Pericardium fibroblast (primary cell): ENCODE measurements at places on chromosomes 5 and 9. TPM values are rescaled to one million over a fixed set of nuclear protein-coding genes. Genes with fewer than 3 reads are reported as not detected.

Gene IL5
- not detected in 2 replicates for total RNA-seq

Gene CNTNAP3B
- 2.7 and 4.8 TPM in 2 replicates for total RNA-seq

Gene CDX1
- total RNA-seq = 0.12 and 0.60 TPM in 2 replicates

Gene SLC23A1
- total RNA-seq = not detected in 2 replicates

Gene TMEM171
- 2.7 and 3.5 TPM in 2 replicates for total RNA-seq

Gene PCDHA4
- total RNA-seq = 0.23 TPM in 1 of 2 replicates, not detected in the other

Gene PTPRD
- 4.0 and 7.1 TPM in 2 replicates for total RNA-seq

Gene CCIN
- 0.17 and 0.35 TPM in 2 replicates for total RNA-seq

Gene PKD2L2
- total RNA-seq = not detected in 2 replicates

Gene ZFP2
- total RNA-seq = 0.94 and 1.8 TPM in 2 replicates

Gene ANGPTL2
- total RNA-seq = 47.1 and 63.0 TPM in 2 replicates

Gene ELAVL2
- 0.77 TPM in 1 of 2 replicates, not detected in the other for total RNA-seq

Gene ENC1
- 4.4 and 12.7 TPM in 2 replicates for total RNA-seq

Gene CCL27
- total RNA-seq = 0.12 TPM in 1 of 2 replicates, not detected in the other

Gene NMUR2
- total RNA-seq = not detected in 2 replicates

Gene TLN1
- total RNA-seq = 204 and 344 TPM in 2 replicates

Gene IL9
- total RNA-seq = not detected in 2 replicates

Gene NCBP1
- total RNA-seq = 16.6 and 41.5 TPM in 2 replicates

Gene CCDC192
- 0.93 and 2.0 TPM in 2 replicates for total RNA-seq

Gene ASS1
- 273 and 384 TPM in 2 replicates for total RNA-seq

Gene RAI14
- total RNA-seq = 47.7 and 105 TPM in 2 replicates

Gene IL3
- total RNA-seq = not detected in 2 replicates

Gene SPATA31C2
- not detected in 2 replicates for total RNA-seq

Gene CTXN3
- total RNA-seq = not detected in 2 replicates

Gene GAS1
- total RNA-seq = 237 and 238 TPM in 2 replicates

Gene RAB14
- 15.9 and 18.4 TPM in 2 replicates for total RNA-seq

Gene C9
- total RNA-seq = not detected in 2 replicates

Gene CCDC171
- 1.0 and 1.3 TPM in 2 replicates for total RNA-seq

Gene SOX30
- total RNA-seq = 0.77 TPM in 1 of 2 replicates, not detected in the other

Gene PCDHGB6
- 0.93 and 1.4 TPM in 2 replicates for total RNA-seq

Gene ANKHD1
- total RNA-seq = 24.9 and 31.5 TPM in 2 replicates

Gene SARDH
- total RNA-seq = 4.9 and 8.1 TPM in 2 replicates

Gene CYLC2
- total RNA-seq = not detected in 2 replicates
